Activated gamma-delta T cell (primary cell): ENCODE measurements at places on chromosomes 1 and 21.

- DNase-seq = no peak
Measured at GRCh38 chr1:232421143-232421796, 208.7 kb downstream of the SIPA1L2 start.

DNA sequence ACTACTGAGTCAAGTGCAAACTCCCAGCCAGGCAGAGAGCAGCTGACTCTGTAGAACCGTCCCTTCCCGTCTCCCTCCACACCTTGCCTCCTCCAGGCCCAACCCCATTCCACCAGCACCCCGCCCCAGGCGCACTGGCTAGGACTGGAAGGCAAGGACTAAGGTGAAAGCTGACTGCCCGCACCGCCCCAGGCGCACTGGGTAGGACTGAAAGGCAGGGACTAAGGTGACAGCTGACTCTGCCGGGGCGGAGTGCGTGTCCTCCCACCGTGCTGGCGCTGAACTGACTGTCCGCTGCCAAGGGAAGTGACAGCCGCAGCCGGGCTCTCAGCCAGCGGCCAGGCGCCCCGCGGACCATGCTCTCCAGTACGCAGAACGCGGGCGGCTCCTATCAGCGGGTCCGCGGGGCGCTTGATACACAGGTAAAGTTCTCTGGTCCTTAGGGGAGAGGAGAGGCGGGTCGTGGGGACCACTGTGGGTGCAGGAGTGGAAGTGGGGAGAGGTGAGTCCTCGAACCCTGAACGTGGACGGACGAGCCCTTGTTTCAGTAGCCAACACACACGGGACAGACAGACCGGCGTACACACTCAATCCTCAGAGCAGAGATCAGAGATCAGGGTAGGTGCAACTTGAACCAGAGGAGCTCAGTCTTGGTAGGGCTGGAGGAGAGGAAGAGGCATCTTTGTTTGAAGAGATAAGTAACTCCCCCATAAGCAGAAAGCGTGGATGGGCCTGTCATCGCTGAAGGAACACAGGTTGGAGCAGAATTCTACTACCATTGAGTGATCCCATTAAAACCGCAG is 58.0 kb downstream of the RBM11 start:
- no peak for DNase-seq

- no peak for DNase-seq
Measured at GRCh38 chr1:91609551-91609950, 108.9 kb downstream of the CDC7 start.

GRCh38 chr1:51976846-51977602 is 13.5 kb downstream of the RAB3B start:
- DNase-seq = no peak

DNA sequence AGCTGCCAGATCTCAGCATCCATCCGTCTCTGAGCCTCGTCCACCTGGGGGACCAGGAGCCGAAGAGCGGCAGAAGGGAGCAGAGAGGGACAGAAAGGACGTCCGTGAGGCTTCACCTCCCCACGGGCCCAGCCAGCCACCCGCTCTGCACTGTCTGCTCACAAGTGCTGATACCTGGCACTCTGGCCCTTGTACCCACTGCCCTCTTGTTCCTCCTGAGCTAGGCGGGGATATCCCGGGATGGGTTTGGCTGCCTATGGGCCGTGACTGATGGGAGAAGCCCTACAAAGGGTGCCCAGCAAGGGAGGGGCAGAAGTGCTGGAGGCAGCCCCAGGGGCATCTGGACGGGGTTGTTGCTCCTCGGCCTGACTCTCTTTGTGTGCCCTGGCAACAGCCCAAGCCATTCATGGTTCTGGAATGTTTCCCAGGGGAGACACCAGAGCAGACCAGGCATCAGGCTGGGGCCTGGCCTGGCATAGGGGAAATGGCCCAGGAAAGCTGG is 57.6 kb downstream of the LDLRAD2 start:
- DNase-seq = no peak

DNA sequence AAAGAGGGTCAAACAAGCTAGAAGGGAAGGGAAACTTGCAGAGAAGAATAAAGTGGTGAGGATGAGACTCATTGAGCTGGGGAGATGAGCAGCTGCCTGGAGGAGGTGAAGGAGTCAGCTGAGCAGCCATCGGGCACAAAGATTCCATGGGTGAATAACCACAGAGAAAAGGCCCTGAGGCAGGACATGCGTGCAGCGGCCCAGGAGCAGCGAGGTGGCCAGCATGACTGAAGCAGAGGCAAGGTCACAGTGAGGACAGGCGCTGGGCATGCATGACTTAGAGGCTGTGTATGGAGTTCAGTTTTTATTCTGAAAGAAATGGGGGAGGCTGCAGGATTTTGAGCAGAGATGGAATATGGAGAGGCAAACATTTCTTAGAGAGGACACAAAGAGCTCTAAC is 24.9 kb downstream of the OLFML2B start:
- no peak for DNase-seq

- no peak for DNase-seq
Measured at GRCh38 chr1:86449103-86449502, 19.6 kb upstream of the CLCA1 start.

- DNase-seq = no peak
Measured at GRCh38 chr1:1136547-1137230, 20.8 kb upstream of the C1orf159 start.

DNA sequence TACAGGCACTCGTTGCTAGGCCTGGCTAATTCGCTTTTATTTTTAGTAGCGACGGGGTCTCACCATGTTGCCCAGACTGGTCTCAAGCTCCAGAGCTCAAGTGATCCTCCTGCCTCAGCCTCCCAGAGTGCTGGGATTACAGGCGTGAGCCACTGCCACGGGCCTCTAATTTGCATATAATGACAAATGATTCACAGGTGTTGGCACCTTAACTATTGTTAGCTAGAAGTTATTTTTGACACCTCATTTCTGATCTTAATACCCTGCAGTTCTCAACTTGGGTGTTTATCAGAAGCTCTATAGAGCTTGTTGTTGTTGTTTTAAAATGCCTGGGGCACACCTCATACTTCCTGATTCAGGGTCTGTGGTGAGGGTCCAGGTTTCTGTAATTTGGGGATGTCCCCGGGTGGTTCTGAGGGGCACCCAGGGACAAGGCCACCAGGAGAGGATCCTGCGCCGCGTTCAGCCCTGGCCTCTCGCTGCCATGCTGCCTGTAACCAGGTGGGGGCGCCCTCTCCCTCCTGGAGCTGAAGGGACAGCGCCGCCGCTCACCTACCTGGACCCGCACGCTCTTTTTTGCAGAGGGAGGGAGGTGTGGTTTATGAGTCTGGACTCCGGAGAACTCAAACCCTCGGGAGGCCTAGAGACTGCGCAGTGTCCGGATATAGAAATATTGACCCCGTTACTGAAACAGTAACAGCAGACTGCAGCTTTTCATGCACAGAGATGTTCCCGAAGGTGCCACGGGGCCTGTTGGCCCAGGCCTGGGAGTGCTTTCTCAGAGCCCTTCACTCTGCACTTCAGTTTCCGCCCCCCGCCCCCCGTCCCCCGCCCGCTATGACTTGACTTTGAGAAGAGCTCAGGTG is 23.0 kb upstream of the NEK2 start:
- peak; percentile 52 for DNase-seq

DNA sequence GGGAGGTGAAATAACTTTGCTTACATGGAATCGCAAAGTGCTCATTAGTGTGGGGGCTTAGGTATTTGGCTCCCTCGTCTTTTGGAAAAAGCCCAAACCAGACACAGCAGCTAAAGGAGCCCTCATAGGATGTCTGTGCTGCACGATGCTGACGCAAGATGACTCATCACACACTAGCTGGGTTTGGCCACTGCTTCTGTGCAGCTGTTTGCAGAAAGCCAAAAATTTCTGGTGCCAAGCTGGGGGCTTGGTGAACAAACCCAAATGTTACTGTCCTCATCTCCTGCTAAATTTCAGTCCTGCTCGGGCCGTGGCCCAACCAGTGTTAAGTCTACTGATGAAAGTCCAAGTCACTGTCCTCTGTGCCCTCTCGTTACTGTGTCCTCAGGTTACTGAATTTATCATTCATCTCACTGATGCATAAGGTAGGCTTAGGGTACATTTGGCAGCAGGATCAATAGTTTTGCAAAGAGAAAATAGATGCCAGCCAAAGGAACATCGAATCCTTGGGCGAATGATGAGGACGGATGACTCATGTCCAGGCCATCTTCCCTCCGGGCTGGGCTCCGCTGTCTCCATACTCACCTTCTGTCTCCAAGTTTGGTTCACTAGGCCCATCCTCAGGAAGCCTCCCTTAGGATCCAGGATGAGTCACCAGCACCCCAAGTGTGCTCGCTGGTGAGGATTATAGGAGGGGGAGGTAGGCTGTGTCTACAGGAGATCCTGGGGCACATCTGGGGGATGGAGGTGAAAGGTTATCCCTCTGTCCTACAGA is 177.7 kb downstream of the ADSS2 start:
- DNase-seq = no peak

DNA sequence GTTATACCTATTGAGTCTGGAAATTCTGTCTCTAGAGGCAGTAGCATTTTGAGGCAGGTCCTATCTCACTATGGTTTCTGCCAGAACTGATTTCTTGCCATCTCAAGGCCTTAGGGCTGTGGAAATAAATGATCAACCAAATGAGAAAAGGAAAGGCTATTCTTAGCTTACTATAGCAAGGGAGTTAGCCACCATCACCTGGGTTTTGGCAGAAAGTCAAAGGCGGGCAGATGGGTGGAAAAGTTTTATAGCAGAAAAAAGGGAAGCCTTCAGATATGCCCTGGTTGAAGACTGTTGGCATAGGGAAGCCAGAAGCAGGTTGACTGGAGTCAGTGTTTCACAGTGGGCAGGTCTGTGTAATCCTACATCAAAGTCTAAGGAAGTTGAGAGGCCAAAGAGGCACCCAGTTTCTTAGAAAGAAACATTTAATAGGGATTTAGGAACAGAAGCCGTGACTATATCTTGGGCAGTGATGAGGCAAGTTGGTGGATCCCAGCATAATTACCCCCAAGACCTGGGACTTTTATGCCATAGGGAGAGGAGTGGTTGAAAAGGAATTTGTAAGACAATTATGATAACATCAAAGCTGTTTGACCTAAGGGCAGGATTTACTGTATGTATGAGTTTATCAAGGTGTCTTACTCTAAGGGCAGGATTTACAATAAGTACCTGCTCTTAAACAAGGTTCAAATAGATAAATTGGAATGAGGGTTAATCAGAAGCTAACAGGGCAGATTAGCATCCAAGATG is 29.7 kb downstream of the CTH start:
- DNase-seq = no peak

- no peak for DNase-seq
Measured at GRCh38 chr1:227951624-227952373, 4.1 kb upstream of the WNT9A start.

- no peak for DNase-seq
Measured at GRCh38 chr1:173248247-173248940, 41.3 kb upstream of the TNFSF4 start.

DNA sequence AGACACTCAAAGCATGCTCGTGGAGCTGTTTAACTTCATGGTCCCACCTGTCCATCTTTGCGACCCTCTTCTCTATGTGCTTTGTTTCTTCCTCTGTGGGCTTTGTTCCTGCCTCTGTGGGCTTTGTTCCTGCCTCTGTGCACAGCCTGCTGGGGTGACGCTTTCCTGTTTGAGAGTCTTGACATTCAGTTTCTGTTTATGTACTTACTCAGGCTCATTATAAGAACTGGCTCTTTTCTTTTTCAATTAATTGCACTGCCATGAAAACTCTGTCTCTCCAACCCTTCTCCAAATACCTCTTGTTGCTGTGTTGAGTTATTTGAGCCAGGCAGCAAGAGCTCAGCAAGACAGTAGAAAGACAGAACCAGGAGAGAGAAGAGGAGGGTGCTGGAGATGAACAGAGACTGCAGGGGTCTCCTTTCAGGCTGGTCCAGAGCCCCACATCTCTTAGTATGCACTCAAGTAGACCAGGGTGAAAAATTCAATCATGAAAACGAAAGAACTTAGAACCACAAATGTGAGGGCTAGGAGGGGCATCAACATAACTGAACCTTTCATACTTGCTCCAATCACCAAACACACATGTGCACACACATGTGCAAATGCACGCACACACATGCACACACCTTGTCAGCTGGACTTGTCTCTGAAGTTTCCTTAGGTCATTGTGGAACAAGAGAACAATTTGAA is 88.3 kb upstream of the SGIP1 start:
- no peak for DNase-seq

- no peak for DNase-seq
Measured at GRCh38 chr1:69491416-69491815, 76.3 kb upstream of the LRRC7 start.

DNA sequence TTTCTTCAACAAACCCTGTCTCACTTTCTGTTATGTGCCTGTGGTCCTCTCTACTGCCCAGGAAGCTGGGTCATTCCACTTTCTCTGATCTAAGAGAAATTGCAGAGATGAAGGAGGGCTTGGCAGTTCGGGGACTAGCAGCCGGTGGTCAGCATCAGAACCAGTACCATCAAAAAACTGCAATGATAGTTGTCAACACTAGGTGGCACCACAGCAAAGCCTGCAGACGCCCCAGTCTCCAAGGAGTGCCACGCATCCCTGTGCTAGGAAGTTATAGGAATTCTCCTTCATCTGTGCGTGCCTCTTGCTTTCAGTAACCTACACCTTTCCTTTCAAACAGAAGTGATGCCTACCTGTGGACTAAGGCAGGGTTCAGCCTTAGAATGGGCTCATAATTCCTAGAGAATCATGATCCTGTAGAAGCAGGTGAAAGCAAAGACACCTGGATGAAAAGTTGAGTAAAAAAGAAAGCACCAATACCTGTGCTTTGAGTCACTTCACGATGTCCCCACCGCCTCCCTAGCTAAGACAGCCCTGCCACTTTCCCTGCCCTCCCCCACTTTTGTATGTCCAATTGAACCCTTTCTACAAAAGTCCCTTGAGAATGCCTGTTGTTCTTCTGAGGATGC is 129.2 kb downstream of the ADAMTS1 start:
- no peak for DNase-seq

DNA sequence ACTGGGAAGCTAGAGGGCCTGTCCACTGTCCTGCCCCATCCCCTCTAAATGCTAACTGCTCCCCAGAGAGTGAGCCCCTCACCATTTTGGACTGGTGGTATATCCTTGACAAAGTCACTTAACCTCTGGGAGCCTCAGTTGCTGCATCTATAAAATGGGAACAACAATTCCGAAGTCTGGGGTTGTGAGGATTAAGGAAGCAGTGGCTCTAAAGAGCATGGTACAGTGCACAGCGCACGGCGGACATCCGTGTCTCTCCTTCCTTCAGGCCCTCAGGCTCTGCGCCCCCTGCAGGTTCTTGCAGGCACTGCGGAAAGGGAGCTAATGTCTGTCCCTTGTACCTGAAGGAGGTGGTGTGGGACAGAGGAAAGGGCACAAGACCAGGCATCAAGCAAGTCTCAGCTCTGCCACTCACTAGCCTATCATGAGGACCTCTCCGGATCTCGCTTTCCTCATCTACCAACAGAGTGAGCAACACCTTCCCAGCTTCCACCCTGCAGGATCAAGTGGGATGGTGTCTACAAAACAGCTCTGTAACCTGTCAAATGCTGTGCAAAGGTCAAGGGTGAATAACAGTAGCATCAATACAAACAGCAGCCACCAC is 20.1 kb downstream of the ECE1 start:
- DNase-seq = peak; percentile 24

GRCh38 chr1:39992234-39992633 is 37.3 kb downstream of the MFSD2A start:
- no peak for DNase-seq

- no peak for DNase-seq
Measured at GRCh38 chr1:198185146-198185545, 28.3 kb downstream of the NEK7 start.
